ENCODE measurements at places on chromosomes 2 and 18.

DNA sequence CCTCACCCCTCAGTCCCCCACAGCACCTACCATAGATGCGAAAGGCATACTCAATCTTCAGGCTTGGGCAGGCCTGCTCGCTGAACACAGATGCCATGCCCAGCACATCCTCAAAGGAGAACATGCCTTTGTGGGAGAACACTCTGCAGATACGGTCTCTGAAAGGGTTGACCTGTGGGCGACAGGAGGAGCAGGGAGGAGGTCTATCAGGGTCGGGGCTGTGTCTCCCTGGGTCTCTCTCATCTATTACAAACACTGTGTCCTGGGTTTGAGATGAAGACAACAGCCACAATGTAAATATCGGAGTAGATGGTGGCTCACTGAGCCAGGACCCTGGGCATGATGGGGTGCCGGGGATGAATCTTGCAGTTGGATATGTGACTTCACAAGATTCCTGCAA, 46.0 kb downstream of the CIB4 start:
- peak; percentile 9 for DNase-seq

DNA sequence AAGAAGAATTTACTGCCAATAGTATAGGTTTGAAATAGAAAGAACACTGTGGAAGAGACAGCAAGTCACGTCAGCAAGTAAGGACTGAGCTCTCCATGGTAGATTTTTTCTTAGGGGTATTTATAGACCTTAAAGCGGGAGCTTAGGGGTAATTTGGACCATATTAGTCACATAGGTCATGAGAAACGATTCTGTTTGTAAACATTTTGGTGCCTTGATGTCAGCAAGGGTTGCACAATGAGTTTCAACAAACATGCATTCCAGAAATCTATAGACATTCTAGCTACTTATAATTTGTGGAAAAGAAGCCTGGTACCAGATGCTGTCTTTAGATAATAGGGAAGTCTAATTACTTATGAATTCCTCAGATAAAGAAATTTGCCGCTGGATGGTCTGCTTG, 624.7 kb downstream of the TDRD15 start:
- no peak for DNase-seq

GRCh38 chr2:196503398-196503797, 136.1 kb upstream of the CCDC150 start:
- no peak for DNase-seq

GRCh38 chr2:54967759-54968365, 82.4 kb downstream of the RTN4 start:
- no peak for DNase-seq

DNA sequence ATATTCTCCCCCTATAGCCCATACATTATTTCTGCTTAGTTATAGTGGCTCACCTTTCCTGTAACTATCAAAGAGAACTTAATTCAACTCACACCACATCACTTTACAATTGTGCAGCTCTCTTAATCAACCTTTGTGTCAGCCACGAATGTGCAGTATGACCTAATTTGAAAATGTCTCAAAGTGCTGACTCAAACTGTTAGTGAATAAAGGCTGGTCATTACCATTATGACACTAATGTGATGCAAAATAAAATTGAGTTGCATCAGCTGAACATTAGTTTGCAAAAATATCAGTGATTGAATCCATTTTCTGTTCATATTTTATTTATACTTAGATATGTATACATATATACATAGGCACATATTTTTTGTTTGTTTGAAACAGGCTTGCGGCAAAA, 251.8 kb downstream of the MEIS1 start:
- DNase-seq: no peak

DNA sequence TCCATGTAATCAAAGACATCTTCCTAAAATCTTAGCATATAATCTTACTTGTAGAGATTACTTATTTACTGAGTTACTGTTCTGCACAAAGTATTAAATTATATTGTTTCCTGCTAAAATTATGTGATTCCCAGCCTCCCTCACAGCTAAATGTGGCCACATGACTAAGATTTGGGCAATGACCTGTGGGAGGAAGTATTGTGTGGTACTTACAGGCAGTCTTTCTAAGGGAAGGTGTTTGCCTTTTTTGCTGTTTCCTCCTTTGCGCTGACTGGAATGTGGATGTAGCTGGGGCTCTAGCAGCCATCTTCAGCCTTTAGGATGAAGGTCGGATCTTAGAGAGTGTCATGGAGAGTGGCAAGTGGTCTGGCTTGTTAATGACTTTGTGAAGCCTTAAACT, 146.3 kb upstream of the APCDD1 start:
- DNase-seq: no peak

- DNase-seq: no peak
Measured at GRCh38 chr18:21134895-21135294, 23.3 kb upstream of the ROCK1 start.

DNA sequence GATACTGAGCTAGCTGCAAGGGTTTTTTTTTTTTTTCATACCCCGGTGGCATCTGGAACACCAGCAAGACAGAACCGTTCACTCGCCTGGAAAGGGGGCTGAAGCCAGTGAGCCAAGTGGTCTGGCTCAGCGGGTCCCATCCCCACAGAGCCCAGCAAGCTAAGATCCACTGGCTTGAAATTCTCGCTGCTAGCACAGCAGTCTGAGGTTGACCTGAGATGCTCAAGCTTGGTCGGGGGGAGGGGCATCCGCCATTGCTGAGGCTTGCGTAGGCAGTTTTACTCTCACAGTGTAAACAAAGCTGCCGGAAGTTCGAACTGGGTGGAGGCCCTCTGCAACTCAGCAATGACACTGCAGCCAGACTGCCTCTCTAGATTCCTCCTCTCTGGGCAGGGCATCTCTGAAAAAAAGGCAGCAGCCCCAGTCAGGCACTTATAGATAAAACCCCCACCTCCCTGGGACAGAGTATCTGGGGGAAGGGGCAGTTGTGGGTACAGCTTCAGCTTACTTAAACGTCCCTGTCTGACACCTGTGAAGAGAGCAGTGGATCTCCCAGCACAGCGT, 5.1 kb upstream of the MIB1 start:
- no peak for DNase-seq

GRCh38 chr2:55025082-55025481, 25.2 kb downstream of the RTN4 start:
- DNase-seq: no peak

- DNase-seq: no peak
Measured at GRCh38 chr2:115842306-115842705, 1399.9 kb downstream of the DPP10 start.

DNA sequence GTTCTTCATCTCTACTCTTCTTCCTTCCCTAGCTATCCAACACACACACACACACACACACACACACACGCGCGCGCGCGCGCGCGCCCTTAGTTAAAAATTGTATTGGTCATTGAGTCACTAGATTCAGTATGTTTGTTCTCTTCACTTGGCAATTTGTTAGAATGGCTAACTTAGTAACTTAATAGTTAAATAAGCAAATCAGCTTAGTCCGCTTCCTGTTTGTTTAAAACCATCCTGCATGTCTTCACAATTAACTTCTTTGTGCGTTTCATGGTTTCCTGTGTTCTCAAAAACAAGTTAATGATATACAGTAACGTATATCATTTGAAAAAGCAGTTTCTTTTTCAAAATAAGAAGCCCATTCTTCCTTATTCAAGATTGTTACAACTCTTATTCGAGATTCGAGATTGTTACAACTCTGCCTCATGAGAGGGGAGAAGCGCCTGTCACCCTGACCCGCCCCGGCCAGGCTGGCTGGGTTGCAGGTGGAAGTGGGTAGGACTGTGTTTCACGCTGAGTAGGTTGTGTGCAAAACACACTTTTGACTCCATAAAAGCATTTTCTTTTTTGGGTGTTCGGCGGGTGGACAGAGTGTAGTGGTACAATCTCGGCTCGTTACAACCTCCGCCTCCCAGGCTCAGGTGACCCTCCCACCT, 9.5 kb upstream of the CNNM3 start:
- no peak for DNase-seq

GRCh38 chr2:73944714-73945113, 18.0 kb downstream of the DGUOK start:
- no peak for DNase-seq

DNA sequence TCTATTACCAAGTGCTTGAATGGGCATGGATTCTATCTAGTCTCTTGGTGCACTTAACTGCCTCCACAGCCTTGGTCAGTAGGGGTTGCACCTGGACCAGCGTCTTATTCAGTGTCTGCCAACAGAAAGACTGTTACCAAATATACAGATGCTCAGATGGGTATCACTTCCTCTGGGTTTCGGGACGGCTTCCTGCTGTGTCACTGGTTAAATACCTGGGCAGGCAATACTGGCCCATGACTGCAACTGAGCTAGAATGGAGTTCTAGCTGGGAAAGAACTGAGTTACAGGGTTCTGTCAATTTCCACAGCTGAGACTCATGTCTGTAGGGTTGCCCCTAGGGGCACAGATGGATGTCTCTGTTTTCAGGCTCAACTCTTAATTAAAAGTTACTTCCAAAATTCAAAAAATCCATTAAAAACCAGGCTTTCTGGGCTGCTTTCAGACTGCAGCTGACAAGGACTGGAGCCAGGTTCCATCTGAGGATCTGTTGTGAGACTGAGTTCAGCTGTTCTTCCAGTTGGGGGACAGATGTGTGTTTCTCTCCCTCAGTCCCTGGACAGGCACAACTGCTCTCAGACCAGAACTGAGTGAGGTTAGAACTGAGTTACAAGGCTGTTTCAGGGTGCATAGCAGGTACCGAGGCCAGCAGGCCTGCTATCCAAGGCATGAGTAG, 789.6 kb upstream of the SLC8A1 start:
- DNase-seq: no peak

DNA sequence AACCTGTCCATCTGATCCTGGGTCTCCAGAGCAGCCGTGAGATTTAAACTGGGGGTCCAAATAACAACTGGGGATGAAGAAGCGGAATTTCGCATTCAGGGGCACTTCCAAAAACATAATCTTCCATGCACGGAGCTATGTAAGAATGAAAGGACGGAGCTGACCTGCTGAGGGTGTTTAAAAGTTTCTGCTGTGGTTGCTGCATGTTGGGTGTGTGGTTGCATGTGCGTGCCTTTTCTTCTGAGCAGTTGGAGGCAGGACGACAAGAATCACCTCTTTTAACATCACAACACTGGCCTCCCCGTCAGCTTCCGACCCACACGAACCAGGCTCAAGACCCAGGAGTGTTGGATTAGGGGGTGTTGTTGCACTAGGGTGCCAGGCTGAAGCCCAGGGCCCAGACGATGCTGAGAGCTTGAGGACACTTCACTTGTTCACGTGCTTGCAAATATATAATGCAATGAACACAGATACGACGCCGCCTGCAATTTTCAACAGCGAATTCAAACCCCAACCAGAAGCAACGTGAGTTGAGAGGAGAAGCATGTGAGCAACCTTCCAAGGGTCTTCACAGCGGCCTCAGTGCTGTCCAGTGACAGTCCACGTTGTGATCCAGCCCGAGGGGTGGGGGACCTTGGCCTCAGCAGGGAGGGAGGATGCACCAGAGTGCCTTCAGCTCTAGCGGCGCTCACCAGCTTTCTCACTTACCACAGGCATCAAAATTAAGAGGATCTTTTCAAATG, 76.0 kb upstream of the SALL3 start:
- DNase-seq: peak; percentile 22

DNA sequence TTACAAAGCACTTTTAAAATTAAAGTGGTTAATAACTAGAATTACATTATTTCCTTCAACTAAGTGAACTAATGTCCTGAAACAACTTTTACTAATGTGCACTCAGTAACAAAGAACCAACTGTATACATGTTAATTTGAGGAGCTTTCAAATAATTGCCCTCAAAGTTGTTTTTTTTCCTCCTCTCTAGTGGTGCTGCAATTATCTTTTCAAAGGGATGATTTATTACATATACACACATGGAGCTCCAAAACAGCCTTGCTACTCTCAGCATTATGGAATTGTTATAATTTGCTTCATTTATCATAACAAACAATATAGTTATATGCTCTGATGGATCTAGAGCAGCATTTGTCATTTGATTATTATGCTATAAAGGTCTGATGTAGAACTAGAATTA, 246.3 kb upstream of the RASGRP3 start:
- DNase-seq: no peak

GRCh38 chr2:138324068-138324771, 177.3 kb upstream of the SPOPL start:
- DNase-seq: no peak

GRCh38 chr2:29110916-29111535, 4.2 kb upstream of the CLIP4 start:
- no peak for DNase-seq

DNA sequence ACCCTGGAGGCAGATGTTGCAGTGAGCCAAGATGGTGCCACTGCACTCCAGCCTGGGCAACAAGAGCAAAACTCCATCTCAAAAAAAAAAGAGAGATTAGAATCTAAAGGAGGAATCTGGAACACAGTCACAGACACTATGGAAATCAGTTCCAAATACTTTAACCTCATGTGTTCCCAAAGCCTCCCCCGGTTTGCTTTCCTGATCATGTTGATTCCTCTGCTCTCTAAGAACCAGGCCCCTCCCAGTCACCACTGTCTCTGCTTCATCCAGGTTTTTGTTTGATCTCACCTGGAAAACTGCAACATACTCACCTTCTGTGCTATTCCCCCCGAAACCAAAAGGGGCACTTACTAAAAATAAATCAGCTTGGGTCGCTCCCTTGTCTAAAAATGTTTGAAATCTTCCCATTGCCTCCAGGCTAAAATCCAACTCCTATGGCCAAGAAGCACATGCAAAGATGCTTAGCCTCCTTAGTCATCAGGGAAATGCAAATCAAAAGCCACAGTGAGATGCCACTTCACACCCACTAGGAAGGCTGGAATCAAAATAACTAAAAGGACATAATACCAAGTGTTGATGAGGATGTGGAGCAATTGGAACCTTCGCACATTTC, 6.2 kb upstream of the NEU2 start:
- DNase-seq: peak; percentile 30

DNA sequence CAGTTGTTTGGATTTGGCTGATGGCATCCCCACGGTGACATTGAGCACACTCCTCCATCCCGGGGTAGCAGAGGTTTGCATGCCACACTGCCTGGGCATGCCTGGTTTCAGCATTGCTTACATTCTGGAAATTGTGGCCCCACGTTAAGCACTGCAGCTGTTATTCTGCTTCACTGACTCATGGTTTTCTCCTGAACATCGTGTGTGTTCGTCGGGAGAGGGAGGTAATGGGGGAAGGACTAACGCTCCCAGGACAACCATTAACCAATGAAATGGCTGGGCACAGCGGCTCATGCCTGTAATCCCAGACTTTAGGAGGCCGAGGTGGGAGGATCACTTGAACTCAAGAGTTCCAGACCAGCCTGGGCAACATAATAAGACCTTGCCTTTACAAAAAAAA, 28.2 kb upstream of the YWHAQ start:
- peak; percentile 91 for DNase-seq

DNA sequence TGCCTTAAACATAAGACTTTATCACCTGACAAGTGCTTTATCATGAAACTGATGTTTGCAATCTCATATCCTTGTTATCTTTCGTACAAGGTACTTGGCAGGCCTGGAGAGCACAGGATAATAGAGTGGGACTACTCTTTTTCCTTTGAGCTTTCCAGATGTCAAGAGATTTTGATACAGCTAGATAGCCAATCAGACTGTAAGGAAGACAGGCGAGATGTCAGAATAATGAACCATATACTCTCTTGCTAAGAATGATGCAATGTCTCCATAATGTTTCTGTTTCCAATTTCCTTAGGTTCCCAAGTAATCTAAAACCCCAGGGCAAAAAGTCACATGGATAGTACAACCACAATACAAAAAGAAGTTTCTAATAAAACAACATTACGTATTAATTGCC, 313.1 kb downstream of the PDE11A start:
- no peak for DNase-seq

Data from SJSA1 (cell line).